ENCODE measurements at places on chromosomes 2 and 18. TPM values are rescaled to one million over a fixed set of nuclear protein-coding genes. Genes with fewer than 3 reads are reported as not detected.

MCEE gene
- 14.4 TPM for total RNA-seq

CRYGD gene
- not detected for total RNA-seq

SERPINB5 gene
- total RNA-seq, result not detected

COL6A3 gene
- total RNA-seq, result 0.45 TPM

IGFBP5 gene
- total RNA-seq, result not detected

RNU2-63P gene
- 13.6 TPM for total RNA-seq

CD226 gene
- total RNA-seq, result 65.4 TPM

SLC38A11 gene
- total RNA-seq, result not detected

DPYSL5 gene
- 0.17 TPM for total RNA-seq

HOXD12 gene
- not detected for total RNA-seq

SLC9A4 gene
- 0.13 TPM for total RNA-seq

ACTG2 gene
- not detected for total RNA-seq

STARD6 gene
- not detected for total RNA-seq

OXER1 gene
- total RNA-seq, result not detected

CNGA3 gene
- not detected for total RNA-seq

KRTCAP3 gene
- 7.4 TPM for total RNA-seq

ASB18 gene
- not detected for total RNA-seq

CHRNA1 gene
- not detected for total RNA-seq

EPHA4 gene
- 26.3 TPM for total RNA-seq

OTX1 gene
- total RNA-seq, result not detected

TUBB8B gene
- total RNA-seq, result not detected

KCNG3 gene
- total RNA-seq, result 0.07 TPM

KLHL41 gene
- not detected for total RNA-seq

RNMT gene
- total RNA-seq, result 44.1 TPM

SLC11A1 gene
- 0.30 TPM for total RNA-seq

CYTIP gene
- total RNA-seq, result 334 TPM

ITGB6 gene
- not detected for total RNA-seq

STAT4 gene
- 166 TPM for total RNA-seq

KCNG2 gene
- total RNA-seq, result not detected

GBX2 gene
- total RNA-seq, result not detected

CYBRD1 gene
- 0.51 TPM for total RNA-seq

C2orf80 gene
- not detected for total RNA-seq

TEKT4 gene
- total RNA-seq, result not detected

REG1B gene
- not detected for total RNA-seq

SERPINB11 gene
- not detected for total RNA-seq

RGPD3 gene
- total RNA-seq, result 0.19 TPM

LYG1 gene
- total RNA-seq, result 1.2 TPM

ARHGAP25 gene
- 79.6 TPM for total RNA-seq

CD8B gene
- total RNA-seq, result 2.6 TPM

EPAS1 gene
- 20.5 TPM for total RNA-seq

DSC1 gene
- 0.63 TPM for total RNA-seq

SCN1A gene
- not detected for total RNA-seq

RIT2 gene
- not detected for total RNA-seq

PAX8 gene
- 1.6 TPM for total RNA-seq

RBM44 gene
- total RNA-seq, result 1.1 TPM

ARHGAP28 gene
- not detected for total RNA-seq
